Naive thymus-derived CD4-positive, alpha-beta T cell (primary cell): ENCODE measurements at places on chromosomes 11 and 22. TPM values are rescaled to one million over a fixed set of nuclear protein-coding genes. Genes with fewer than 3 reads are reported as not detected.

GRCh38 chr22:22362936-22363335 is 118.3 kb downstream of the VPREB1 start:
- H3K4me1 ChIP-seq: no peaks in the 10 kb centered on the region
- H3K27me3 ChIP-seq: no peaks in the 10 kb centered on the region
- H3K27ac ChIP-seq: no peak overlapping the region
- H3K4me3 ChIP-seq: no peak overlapping the region

GRCh38 chr22:44709881-44710392 is 7.9 kb downstream of the PRR5 start:
- H3K36me3 ChIP-seq: peaks cover 7% of the 10 kb centered on the region
- H3K4me1 ChIP-seq: peaks cover 13% of the 10 kb centered on the region
- DNase-seq: no peak
- no peaks in the 10 kb centered on the region for H3K27me3 ChIP-seq
- no peak overlapping the region for H3K27ac ChIP-seq
- no peak overlapping the region for H3K4me3 ChIP-seq

DNA sequence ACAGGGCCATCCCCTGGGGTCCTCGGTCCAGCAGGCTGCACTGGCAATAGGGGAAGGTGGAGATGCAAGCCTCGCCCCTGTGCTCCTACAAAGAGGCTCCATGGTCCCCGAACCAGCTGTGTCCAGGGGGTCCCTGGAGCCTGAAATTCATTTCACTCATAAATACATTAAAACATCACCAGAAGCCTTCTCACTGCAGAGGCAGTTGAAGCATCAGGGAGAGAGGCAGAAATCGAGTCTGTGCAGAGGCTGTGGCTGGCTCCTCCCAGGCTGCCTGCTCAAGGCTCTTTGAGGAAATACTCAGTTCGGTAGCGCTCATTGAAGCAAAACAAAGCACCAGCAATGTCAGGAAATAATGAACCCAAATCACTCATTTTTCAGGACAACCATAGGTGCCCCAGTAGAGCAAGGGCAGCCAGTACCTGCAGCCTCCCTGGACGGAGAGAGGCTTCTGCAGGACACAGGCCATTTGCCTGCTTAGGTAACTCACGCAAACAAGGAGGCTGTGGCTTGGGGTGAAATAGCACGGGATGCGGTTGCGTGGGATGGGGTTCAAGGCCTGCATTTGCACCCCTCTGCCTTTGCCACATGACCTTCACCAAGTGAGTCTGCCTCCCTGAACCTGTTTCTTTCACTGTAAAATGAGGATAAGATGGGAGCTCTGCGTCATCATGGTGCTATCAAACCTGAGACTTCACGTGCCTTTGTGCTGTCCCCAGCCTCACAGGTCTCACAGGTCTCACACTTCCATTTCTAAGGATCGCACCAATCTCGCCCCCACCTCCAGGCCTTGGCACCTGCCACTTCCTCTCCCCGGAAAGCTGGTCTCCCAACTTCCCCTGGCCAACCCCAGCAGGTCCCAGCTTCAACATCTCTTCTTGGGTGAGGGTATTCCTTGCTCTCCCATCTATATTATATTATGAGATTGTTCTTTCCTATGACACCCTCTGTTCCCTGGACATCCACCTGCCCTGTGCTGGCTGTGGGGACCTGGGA is 84.3 kb upstream of the SHISAL1 start:
- no peak overlapping the region for H3K4me3 ChIP-seq
- H3K4me1 ChIP-seq: no peaks in the 10 kb centered on the region
- DNase-seq: no peak
- no peak overlapping the region for H3K27ac ChIP-seq
- no peaks in the 10 kb centered on the region for H3K27me3 ChIP-seq
- no peaks in the 10 kb centered on the region for H3K36me3 ChIP-seq

DNA sequence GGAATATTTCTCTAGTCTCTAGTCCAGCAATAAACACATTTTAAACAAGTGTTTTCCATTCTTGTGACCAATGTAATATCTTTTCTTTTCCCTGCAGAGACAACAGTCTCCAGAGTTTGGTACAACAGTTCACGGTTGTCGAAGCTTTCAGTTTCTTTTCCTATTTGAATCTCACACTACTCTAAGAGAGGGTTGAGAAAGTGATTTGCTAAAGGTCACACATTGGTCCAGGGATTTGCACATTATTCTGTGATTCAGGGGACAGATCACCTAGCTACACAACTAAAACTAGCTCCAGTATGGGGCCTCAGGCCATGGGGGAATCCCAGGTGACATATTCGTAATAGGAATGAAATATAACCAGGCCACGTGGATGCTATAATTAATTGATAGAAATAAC is 132.5 kb downstream of the HIPK3 start:
- H3K36me3 ChIP-seq: no peaks in the 10 kb centered on the region
- no peaks in the 10 kb centered on the region for H3K27me3 ChIP-seq
- no peak overlapping the region for H3K27ac ChIP-seq

DNA sequence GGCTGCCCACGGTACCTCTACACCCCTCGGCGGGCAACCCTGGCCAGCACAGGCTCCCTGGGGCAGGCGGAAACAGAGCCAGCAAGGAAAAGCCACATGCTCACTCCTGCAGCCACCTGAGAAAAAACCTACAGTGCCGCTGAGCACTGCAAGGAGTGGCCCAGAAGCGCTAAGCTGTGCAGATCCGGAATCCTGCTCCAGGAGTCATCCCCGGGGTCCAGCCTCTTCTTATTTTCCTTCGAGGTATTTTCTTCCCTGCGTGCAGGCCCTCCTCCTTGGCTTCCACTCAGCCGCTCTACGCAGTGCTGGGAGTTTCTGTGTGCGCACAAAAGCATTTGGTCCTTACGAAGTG is 81.0 kb downstream of the TRMU start:
- H3K4me1 ChIP-seq: no peaks in the 10 kb centered on the region
- H3K27me3 ChIP-seq: no peaks in the 10 kb centered on the region
- H3K36me3 ChIP-seq: no peaks in the 10 kb centered on the region
- DNase-seq: no peak
- H3K4me3 ChIP-seq: no peak overlapping the region
- no peak overlapping the region for H3K27ac ChIP-seq

SH3BP1 gene
- total RNA-seq: 80.4 TPM

MMP10 gene
- total RNA-seq: not detected
